HT1080 (cell line): ENCODE measurements at places on chromosomes 7 and 10.

DNA sequence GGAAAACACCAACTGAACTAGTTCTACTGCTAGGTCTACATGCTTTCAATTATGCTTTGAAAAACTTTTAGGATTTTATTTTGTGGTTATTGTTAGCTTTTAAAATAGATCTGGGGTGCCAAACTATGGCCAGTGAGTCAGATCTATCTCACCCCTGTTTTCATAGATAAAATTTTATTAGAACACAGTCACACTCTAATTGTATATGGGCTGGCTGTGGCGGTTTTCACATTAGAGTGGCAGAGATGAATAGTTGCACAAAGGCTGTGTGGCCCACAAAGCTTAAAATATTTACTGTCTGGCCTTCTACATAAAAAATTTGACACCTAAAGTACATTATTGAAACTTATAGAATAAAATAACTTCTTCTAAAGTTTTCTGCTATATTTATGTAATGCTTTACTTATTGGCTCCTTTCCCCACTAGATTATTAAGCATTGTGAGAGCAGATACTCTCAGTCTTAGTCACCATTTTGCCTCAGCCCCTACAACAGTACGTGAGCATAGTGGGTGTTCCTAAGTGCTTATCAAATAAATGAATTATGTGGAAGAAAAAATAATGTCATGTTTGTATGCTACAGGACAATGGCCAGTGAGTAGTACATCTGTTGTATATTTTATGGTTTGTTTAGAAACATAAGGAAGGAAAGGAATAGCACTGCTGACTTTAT, 5.4 kb upstream of the SUV39H2 start:
- no peak for DNase-seq

DNA sequence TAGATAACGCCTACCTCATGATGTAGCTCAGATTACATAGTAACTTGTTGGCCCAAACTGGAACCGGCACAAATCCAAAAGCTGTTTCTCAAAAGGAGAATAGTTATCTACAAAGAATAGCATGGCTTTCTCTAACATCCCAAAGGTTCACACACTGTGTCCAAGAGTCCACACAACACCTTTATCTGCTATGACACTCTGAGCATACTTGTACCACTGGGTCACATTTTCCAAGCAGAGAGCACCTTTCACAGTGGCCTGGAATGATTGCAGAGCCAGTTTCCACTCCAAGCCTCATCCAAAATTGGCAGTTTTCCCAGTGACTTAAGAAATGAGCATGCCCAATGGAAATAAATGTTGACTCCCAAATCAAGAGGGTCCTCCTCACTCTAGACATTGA, 155.3 kb downstream of the VWC2 start:
- no peak for DNase-seq

DNA sequence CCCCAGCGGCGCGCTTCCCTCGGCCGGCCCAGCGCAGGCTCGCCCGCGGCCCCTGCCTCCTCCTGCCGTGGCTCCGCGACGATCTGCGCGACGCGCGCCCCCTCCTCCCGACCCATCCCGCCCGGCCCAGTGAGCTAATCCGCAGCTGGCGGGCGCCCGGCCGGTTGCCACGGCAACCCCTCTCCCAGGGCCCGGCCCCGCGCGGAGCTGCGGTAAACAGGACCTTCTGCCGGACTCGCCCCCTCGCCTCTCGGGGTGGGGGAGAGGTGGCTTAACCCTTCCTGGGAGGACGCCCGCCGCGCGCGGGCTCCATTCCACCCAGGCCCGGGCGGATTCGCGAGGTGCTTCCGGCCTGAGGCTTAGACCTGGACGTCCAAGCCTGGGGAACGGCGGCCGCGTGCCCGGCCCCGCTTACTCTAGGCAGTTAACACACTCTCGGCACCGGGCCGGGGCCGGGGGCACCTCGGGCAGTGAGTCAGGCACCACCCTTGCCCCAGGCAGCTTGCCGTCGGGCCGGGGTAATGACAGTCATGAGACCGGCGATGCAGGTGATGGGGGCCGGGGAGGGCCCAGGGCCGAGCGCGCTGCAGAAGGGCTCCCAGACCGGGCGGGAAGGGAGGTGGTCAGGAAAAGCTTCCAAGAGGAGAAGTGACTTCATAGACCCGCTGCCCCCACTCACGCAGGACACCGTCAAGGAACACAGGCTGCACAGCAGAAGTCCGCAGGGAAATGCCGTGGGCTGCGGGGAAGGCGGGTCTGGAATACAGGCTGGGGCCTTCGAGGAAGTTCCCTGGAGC, at the start of gene DENND2A:
Gene DENND2A (minus strand): TSS at position 87 of the 797 bp plus-strand sequence. CDS start 38,416 bp downstream, outside the sequence.
- peak; percentile 41 for DNase-seq

DNA sequence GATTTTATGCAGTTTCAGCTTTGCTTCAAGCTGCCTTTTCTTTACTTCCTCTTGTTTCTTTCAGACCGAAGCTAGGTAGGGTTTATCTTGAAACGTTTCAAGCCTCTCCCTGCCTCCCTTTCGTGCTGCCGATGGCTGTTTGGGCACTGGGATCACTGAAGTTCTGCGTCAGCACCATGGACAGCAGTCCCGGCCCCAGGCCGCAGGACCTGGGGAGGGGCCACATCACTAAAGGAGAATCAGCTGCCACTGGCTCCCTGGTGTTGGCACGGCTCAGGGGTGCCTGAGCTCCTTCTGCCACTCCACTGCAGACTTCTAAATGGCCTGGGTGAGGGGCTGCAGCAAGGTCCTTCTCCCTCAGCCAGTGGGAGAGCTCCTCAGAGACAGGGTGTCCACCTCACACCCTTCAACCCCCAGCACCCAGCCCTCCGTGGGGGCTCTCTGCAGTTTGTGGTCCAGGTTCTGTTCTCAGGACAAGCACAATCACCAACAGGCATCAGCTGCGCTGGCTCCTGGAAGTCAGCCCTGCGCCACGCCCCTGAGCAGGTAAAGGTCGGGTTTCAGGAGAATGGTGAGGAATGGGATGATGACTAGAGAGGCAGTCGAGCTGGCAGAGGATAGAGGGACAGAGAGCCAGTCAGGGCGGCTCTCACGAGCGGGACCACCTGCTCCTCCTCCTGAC, 387.2 kb downstream of the TCERG1L start:
- no peak for DNase-seq

GRCh38 chr10:24495666-24496460, 227.8 kb downstream of the ARHGAP21 start:
- DNase-seq, result no peak

DNA sequence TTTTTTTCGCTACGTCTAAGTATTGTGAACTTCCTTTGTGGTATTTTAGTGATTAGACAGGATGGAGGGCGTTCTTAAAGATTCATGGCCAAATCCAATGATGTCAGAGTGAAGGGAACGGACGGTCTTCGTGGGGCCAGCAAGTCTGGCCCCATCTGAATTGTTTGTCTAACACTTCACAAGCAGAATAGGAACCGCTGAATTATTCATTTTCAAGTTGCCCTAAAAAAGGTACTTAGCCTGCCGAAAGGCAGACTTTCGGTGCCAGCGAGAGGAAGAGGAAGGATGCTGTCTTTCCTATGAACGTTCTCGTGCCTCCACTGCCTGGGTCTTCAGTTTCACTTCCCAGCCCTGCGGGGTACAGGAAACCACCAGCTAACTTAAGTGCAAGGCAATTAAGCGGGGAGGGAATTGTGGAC, 145.7 kb upstream of the SH2B2 start:
- DNase-seq, result no peak

GRCh38 chr10:1473874-1474273, 263.5 kb downstream of the ADARB2 start:
- DNase-seq, result no peak
